ENCODE measurements at places on chromosomes 11 and 22.

DNA sequence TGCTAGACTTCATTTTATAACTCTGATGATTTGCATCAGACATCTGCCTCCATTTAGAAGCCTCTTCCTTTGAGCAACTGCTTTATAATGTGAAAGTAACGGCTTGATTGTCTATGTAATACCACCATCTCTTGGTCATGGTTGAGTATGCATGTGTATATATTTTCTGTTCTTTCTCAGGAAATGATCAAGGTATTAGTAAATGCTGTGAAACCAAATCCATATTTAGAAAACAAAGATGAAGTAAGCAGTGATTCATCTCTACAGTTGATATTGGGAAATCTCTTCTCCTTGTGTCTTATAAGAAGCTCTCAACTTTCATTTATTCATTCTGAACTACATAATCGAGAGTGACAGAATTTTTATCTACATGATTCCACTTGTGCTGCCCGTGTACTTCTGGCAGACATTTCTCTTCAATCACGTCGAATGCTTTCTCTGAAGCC is 104.6 kb upstream of the ANO3 start:
- no peaks in the 10 kb centered on the region for H3K36me3 ChIP-seq
- H3K27ac ChIP-seq: no peak overlapping the region
- no peaks in the 10 kb centered on the region for H3K27me3 ChIP-seq
- no peak for DNase-seq
- no peaks in the 10 kb centered on the region for H3K4me1 ChIP-seq

GRCh38 chr11:119941636-119942411 is 196.1 kb downstream of the TRIM29 start:
- no peak for DNase-seq
- no peaks in the 10 kb centered on the region for H3K4me1 ChIP-seq
- H3K36me3 ChIP-seq: no peaks in the 10 kb centered on the region
- no peaks in the 10 kb centered on the region for H3K27me3 ChIP-seq

- no peaks in the 10 kb centered on the region for H3K36me3 ChIP-seq
- peak overlapping the region; percentile 96 for H3K27ac ChIP-seq
- no peak overlapping the region for H3K4me3 ChIP-seq
- H3K4me1 ChIP-seq: no peaks in the 10 kb centered on the region
- H3K27me3 ChIP-seq: no peaks in the 10 kb centered on the region
Measured at GRCh38 chr11:1483445-1483961, 3.1 kb downstream of the MOB2 start.

- no peaks in the 10 kb centered on the region for H3K36me3 ChIP-seq
- H3K27ac ChIP-seq: no peak overlapping the region
- H3K27me3 ChIP-seq: no peaks in the 10 kb centered on the region
- DNase-seq: no peak
- H3K4me1 ChIP-seq: no peaks in the 10 kb centered on the region
Measured at GRCh38 chr11:131447898-131448297, 77.5 kb downstream of the NTM start.

GRCh38 chr11:12800032-12800671 is 125.9 kb downstream of the TEAD1 start:
- H3K27ac ChIP-seq: no peak overlapping the region
- H3K36me3 ChIP-seq: no peaks in the 10 kb centered on the region
- no peaks in the 10 kb centered on the region for H3K27me3 ChIP-seq
- H3K4me1 ChIP-seq: peaks cover 1% of the 10 kb centered on the region
- DNase-seq: no peak

- H3K36me3 ChIP-seq: no peaks in the 10 kb centered on the region
- peaks cover 2% of the 10 kb centered on the region for H3K4me1 ChIP-seq
- no peak overlapping the region for H3K27ac ChIP-seq
- DNase-seq: peak; percentile 46
Measured at GRCh38 chr11:45102361-45102809, 44.1 kb upstream of the PRDM11 start.

DNA sequence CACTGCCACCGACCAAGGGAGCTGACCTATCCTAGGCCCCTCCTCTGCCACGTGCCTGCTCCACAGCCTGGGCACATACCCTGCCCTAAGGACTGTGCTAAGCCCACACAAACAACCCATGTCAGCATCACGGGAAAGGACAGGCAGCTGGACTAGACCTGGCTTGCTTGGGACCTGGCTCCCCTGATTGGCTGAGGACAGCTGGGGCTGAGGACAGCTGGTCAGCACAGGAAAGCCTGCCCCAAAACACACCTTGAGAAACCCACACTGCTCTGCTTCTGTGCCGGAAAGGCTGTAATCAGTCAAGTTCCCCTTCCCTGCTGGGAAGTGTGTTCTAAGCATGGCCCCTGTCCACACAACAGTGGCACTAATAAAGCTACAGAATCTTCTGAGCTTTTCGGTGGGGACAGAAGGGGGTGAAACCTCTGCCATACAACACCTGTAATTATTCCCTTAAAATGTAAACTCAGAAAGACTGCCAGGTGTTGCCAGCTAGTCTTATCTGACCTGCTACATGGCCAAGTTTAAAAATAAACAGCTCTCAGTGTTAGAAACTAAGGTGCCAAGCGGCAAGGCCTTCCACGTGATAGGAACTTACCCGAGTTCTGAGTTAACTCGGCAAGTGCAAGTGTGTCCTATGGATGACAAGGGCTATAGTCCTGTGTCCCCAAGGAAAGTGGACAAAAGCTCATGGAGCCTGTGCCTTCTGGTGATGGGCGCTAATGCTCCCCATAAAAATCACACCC is 35.7 kb upstream of the ARFGAP3 start:
- H3K36me3 ChIP-seq: peaks cover 6% of the 10 kb centered on the region
- no peaks in the 10 kb centered on the region for H3K4me1 ChIP-seq
- H3K4me3 ChIP-seq: no peak overlapping the region
- no peak overlapping the region for H3K27ac ChIP-seq
- DNase-seq: no peak
- H3K27me3 ChIP-seq: no peaks in the 10 kb centered on the region

- no peak overlapping the region for H3K27ac ChIP-seq
- no peak for DNase-seq
- no peaks in the 10 kb centered on the region for H3K4me1 ChIP-seq
- peaks cover 2% of the 10 kb centered on the region for H3K36me3 ChIP-seq
Measured at GRCh38 chr11:112175599-112175952, 264 bp downstream of the BCO2 start.

- no peaks in the 10 kb centered on the region for H3K36me3 ChIP-seq
- H3K4me1 ChIP-seq: no peaks in the 10 kb centered on the region
- no peak for DNase-seq
- H3K27ac ChIP-seq: no peak overlapping the region
Measured at GRCh38 chr11:5291207-5291838, 10.4 kb downstream of the OR51B4 start.

- H3K4me3 ChIP-seq: no peak overlapping the region
- peaks cover 3% of the 10 kb centered on the region for H3K36me3 ChIP-seq
- no peaks in the 10 kb centered on the region for H3K4me1 ChIP-seq
- no peak for DNase-seq
- H3K27me3 ChIP-seq: no peaks in the 10 kb centered on the region
- H3K27ac ChIP-seq: no peak overlapping the region
Measured at GRCh38 chr11:113873236-113873626, 2.1 kb downstream of the USP28 start.

DNA sequence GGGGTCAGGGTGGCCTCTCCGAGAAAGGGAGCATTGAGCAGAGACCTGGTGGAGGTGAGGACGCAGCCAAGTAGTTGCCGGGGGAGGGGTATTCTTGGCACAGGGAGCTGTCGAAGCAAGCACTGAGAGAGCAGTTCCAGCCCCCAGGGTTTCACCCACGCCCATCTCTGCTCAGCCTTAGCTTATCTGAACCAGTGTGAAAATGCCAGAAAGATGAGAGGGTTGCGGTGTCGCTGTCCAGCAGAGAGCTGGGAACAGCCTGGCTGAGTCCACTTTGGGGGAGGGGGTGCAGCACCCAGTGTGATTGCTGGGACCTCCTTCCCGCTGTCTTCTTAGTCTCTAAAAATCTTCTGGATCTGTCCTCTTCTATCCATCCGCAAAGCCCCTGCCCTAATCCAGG is 123.3 kb upstream of the TBCEL start:
- H3K4me1 ChIP-seq: no peaks in the 10 kb centered on the region
- H3K27ac ChIP-seq: no peak overlapping the region
- no peak overlapping the region for H3K4me3 ChIP-seq
- DNase-seq: no peak
- no peaks in the 10 kb centered on the region for H3K36me3 ChIP-seq
- H3K27me3 ChIP-seq: no peaks in the 10 kb centered on the region

- DNase-seq: no peak
- no peaks in the 10 kb centered on the region for H3K27me3 ChIP-seq
- no peaks in the 10 kb centered on the region for H3K4me1 ChIP-seq
- no peaks in the 10 kb centered on the region for H3K36me3 ChIP-seq
Measured at GRCh38 chr22:19120829-19121630, 1.2 kb downstream of the DGCR2 start.

DNA sequence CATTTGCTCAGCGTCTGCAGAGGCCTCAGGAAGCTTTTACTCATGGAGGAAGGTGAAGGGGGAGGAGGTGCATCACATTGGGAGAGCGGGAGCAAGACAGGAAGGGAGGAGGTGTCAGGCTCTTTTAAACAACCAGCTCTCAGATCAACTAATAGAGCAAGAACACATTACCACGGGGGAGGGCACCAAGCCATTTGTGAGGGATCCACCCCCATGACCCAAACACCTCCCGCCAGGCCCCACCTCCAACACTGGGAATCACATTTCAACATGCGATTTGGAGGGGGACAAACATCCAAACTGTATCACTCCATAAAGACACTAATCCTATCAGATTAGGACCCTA is 18.9 kb upstream of the THY1 start:
- H3K27me3 ChIP-seq: no peaks in the 10 kb centered on the region
- H3K4me3 ChIP-seq: no peak overlapping the region
- DNase-seq: no peak
- no peaks in the 10 kb centered on the region for H3K4me1 ChIP-seq
- H3K27ac ChIP-seq: no peak overlapping the region

DNA sequence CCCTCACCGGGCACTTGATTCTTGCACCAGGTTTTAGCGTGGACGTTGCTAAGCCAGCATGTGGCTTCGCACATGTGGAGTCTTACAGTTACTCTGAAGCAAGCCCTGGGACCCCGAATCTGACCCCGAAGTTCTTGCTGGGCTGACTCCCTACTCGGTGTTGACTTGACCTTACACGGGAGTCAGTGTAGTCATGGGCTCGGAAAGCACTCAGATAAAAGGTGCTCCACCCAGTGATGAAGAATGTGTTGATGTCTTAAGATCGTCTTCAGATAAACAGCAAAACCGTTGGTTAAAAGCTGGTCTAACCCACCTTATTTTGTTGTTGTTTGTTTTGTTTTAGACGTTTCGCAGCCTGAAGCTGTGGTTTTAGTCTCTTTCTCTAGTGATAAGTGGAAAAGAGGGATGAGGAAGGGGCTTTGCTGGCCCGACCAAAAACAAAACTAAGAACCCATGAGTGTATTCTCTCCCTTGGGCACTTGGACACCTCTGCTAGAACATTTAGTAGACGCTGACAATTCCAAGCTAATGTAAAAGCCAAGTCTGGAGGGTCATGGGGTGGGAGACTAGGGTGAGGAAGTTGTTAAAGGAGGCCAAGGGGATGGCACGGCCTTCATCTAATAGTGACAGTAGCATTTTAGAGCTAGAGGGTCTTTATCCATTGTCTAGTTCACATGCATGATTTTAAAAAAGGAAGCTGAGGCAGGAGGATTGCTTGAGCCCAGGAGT is 69.9 kb downstream of the BCR start:
- no peak for DNase-seq
- H3K36me3 ChIP-seq: peaks cover 3% of the 10 kb centered on the region
- H3K4me3 ChIP-seq: no peak overlapping the region

GRCh38 chr22:27210111-27210730 is 552.8 kb downstream of the MIAT start:
- DNase-seq: no peak
- H3K27ac ChIP-seq: no peak overlapping the region
- no peak overlapping the region for H3K4me3 ChIP-seq
- no peaks in the 10 kb centered on the region for H3K27me3 ChIP-seq

GRCh38 chr11:111176603-111177002 is 68.9 kb upstream of the POU2AF2 start:
- H3K4me3 ChIP-seq: no peak overlapping the region
- H3K36me3 ChIP-seq: no peaks in the 10 kb centered on the region
- H3K27me3 ChIP-seq: no peaks in the 10 kb centered on the region
- H3K27ac ChIP-seq: no peak overlapping the region
- no peaks in the 10 kb centered on the region for H3K4me1 ChIP-seq

DNA sequence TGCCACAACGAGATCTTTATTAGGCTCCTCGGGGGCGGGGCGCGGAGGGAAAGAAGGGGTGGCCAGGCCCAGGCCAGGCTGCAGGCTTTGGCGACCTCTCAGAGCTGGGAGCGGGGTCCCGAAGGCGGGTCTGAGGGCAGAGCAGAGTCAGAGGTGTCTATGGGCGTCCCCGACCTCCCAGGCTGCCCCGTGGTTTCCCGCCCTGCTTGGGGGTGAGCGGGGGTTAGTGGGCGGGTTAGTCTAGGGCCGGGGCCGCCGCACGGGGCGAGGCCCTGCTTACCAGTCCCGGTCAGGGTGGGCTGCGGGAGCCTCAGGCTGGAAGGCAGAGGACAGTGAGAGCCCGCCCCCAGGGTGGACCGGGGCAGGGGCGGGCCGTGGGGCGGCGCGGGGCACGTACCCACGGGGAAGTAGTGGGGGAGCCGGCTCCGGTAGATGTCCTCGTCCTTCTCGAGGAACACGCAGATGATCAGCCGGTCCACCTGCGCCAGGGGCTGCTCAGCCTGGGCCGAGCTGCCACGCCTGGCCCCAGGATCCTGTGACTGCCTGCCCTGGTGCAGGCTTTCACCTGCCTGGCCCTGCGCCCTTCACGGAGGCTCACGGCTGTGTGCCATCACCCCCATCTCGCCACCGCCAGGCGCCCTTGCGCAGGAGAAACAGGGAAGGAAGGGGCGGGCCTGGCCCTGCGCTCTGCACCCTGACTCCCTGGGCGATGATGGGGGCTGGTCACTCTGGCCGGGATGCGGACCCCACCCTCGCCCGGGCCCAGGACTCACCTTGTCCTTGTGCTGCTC is 12.5 kb downstream of the OTUB1 start:
- no peaks in the 10 kb centered on the region for H3K36me3 ChIP-seq
- no peak overlapping the region for H3K4me3 ChIP-seq
- no peaks in the 10 kb centered on the region for H3K4me1 ChIP-seq

DNA sequence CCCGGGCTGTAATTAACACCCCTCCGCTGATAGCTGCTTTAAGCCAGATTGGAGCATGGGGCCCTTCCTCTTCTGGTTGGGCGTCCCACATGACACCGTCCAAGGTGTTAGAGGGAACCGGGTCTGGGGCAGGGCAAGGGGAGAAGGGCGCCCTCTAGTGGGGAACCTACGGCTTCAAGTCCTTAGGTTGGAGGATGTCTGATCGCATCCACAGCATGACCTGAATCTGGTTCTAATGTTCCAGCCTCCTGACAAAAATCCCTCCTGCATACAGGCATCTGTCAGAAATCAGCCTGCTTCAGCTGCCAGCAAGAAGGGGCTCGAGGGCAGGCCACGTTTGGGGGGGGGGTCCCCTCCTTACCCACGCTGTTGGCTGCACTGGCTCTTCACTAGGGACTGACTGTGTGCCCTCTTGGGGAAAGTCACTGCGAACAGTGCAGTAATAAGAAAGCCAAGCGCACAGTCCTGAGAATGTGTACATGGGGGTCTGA is 94.2 kb upstream of the TBCEL start:
- H3K27ac ChIP-seq: no peak overlapping the region
- DNase-seq: no peak
- H3K27me3 ChIP-seq: no peaks in the 10 kb centered on the region
- no peaks in the 10 kb centered on the region for H3K36me3 ChIP-seq
- no peak overlapping the region for H3K4me3 ChIP-seq

- H3K36me3 ChIP-seq: no peaks in the 10 kb centered on the region
- H3K4me3 ChIP-seq: no peak overlapping the region
- peak; percentile 39 for DNase-seq
Measured at GRCh38 chr11:71311928-71312510, 59.6 kb upstream of the SHANK2 start.

GRCh38 chr11:13163158-13163557 is 114.4 kb upstream of the BMAL1 start:
- H3K4me3 ChIP-seq: no peak overlapping the region
- no peaks in the 10 kb centered on the region for H3K4me1 ChIP-seq
- no peaks in the 10 kb centered on the region for H3K36me3 ChIP-seq
- no peak overlapping the region for H3K27ac ChIP-seq

All from aorta (tissue), 5 donors.